Small intestine (tissue), 16 donors: ENCODE measurements at places on chromosomes 11 and 22.
A peak's percentile ranks its signal among the peaks of the same experiment; 100 is the strongest.

DNA sequence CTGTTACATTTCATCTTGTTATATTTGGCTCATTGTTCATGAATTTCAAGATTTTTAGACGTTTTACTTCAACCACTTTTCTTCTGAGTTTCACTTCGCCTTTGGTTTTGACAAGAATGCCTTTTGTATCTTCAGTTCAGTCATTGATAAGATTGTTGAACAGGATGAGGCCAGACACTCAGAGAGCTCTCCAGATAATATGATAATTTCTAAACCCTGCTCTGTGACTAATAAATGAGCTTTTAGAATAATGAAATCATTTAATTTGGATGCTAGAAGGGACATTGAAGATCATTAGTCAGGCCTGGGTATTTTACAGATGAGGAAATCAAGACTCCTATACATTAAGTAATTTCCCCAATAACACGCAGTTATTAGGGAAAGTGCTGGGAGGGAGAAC, 37.2 kb upstream of the GRAMD1B start:
- DNase-seq = no peak

DNA sequence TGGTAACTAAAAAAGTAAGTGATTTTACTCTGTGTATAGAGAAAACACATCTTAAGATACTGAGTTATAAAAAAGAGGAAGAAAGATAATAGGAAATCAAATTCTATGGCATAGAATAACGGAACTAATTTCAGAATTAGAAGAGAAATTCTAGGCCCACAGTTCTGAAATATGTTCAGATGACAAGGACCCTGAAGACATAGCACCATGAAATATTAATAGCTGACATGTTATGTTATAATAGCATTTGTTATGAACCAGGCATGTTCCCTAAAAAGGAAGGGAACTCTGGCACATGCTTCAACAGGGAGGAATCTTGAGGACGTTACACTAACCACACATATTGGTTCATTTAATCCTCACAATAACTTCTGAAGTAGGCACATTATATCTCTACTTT, 32.7 kb downstream of the PRDM10 start:
- DNase-seq = no peak

GRCh38 chr11:122593473-122594420, 61.8 kb upstream of the UBASH3B start:
- no peak for DNase-seq

GRCh38 chr11:1127664-1128162, 30.0 kb upstream of the MUC5AC start:
- DNase-seq = no peak

GRCh38 chr22:39999144-39999757, 4.5 kb downstream of the FAM83F start:
- peak; percentile 85 for DNase-seq

GRCh38 chr22:40898850-40899357, 37.0 kb upstream of the DNAJB7 start:
- DNase-seq = peak; percentile 73

- DNase-seq = no peak
Measured at GRCh38 chr11:4134806-4135205, 40.2 kb downstream of the RRM1 start.

DNA sequence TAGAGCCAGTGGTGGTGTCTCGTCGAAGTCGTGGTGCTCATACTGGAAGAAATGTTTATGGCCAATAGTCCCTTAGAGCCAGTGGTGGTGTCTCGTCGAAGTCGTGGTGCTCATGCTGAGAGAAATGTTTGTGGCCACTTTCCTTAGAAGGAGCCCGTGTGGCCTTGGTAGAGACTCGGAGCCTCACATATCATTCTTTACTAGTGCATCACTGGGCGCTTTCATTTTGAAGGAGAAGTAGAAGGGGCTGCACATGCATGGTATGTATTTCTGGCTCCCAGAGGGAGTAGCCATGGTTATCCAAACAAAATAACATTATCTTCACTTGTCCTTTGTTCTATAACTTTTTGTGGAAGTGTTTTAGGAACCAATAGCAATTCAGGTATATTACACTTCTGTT, 69.5 kb downstream of the JAM3 start:
- no peak for DNase-seq

DNA sequence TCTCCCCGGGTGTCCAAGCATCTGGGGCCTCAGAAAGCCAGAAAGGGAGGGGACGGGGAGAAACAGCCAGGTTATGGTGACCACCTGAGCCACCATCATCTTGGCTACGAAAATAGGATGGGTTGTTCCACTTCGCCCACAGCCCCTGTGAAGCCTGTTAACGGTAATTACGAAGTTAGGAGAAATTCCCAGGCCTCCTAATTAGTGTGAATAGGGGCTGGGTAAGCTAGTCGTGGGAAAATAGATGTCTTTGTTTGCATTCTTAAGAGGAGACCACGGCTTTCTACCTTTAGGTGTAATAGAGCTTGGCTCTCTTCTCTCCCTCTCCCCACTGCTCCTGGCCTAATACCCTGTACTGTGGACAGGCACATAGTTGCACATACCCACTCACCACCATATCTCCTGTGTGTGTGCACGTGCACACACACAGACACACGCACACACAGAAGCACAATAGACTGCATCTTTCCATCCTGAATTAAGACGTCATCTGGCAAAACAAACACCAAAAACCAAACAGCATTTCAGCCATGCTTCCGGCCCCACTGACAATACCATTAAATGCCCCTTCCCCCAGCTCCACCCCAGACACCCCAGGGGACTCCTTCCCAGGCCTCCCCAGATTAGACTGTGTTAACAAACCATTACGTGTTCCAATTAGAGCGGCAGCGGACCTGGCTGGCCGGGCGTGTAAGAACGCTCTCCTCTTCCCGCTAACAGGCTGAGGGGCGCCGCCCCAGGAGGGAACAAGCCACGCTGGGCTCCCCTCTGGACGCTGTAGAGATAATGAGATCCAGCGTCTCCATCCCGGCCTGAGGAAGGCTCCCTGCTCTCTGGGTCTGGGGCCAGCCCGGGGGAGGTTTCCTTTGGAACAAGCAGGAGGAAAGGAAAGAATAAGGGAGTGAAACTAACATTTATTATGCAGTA, 72.8 kb downstream of the TP53I11 start:
- peak; percentile 35 for DNase-seq

DNA sequence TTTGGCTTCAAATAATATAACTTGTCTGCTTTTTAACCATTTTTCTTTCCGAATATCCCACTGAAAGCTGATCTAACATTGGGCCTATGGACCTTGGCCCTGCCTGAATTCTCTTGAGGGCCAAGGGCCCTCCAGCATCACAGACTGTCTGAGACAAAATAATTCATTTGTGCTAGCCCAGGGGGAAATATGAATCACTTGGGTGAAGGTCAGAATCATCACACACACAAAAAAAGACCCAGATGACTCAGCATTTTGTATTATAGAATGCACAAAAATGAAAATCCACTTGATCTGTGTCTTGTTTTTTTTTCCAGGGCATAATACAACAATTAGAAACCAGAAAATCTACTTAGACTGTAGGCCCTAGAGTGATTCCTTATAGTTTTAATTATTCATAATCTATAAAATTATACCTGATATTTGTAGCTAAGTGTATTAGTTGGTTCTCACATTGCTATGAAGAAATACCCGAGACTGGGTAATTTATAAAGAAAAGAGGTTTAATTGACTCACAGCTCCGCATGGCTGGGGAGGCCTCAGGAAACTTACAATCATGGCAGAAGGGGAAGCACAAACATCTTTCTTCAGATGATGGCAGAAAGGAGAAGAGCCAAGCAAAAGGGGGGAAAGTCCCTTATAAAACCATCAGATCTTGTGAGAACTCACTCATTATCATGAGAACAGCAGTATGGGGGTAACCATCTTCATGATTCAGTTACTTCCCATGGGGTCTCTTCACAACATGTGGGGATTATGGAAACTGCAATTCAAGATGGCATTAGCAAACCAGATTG, 15.6 kb upstream of the RDX start:
- no peak for DNase-seq

DNA sequence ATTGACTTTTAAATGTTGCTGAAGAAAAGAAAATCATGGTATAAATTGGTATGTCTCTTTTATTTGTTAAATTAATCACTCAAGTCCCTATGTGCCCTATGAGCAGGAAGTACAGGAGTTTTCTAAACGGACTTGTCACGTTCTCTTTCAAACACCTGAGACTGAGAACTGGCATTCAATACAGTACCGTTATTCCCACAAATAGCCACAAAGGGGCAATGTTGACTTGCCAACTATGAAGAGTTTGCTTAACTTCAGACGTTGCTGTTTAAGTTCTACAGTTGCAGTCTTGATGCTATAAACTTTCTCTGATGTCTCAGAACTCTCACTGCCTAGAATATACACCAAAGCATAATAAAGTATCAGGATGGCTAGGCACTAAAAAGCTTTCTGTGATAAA, 7.6 kb downstream of the OR56A1 start:
- peak; percentile 62 for DNase-seq

GRCh38 chr11:4093519-4094347, 866 bp upstream of the RRM1 start:
- no peak for DNase-seq

- DNase-seq = no peak
Measured at GRCh38 chr11:115244758-115245157, 259.5 kb downstream of the CADM1 start.

DNA sequence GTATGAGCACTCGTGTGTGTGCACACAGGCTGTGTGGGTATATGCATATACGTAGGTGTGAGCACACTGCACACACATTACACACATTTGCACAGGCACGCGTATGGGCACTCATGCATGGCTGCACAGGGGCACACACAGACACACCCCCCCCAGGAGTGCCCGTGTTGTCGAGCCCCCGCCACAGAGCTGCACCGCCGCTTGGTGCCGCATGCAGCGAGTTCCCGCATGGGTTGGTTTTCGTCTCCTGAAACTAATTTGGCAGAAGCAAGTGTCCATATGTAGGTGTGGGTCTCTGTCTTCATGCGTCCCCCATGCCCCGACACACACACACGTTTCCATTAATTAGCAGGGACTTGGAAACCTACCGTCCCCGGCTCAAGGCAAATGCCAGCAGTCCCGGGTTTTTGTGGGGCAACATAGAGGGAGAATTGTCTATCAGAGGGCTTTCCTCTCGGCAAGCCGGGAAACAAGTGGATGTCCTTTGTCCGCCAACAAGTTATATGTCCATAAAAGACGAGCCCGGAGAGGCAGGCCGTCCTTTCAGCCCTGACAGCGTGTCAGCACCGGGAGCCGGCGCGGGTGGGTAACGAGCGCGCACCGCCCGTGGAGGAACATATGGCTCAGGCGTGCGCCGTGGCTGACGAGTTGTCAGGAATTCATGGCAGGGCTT, 1291.7 kb downstream of the BRD1 start:
- no peak for DNase-seq

DNA sequence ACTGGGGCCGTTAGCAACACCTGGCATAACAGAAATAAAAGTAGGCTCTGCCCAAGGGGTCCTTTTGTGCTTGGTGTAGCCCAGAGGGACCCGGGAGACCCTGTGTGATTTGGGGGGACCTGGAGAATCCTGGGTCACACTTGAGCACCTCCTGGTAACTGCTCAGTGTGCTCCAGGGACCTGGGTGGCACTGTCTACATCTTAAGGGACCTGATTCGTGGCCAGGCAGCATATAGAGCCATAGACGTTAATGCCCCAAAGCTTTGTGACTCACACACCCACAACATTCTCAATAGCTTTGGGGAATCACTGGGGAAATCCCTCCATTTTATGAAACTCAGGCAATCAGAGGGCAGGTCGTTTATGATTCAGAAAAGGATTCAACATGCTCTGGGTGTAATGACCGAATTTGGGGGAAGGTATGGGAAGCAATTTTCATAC, 3.6 kb upstream of the IGF2 start:
- no peak for DNase-seq

GRCh38 chr11:87942786-87943185, 232.5 kb downstream of the RAB38 start:
- no peak for DNase-seq

DNA sequence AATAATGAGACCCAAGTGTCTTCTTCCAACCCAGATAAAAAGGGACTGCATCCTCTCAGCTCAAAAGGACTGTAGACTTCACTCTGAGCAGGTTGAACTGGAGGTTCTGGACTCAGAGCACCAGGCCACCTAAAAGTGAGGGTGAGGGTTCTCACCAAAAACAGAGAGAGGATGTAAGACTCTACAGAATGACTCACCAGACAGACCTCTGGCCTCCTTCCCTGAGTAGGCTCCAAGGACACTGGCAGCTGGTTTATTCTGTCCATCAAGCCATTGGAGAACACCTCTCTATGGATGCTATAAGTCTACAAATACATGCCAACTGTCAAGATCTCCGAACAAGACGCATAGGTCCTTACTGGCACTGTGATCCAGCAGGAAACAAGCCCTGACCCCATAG, 27.2 kb downstream of the FEZ1 start:
- no peak for DNase-seq

GRCh38 chr11:114195981-114196731, 100.0 kb upstream of the NNMT start:
- DNase-seq = no peak

GRCh38 chr22:46600273-46600796, 19.9 kb upstream of the GRAMD4 start:
- no peak for DNase-seq

DNA sequence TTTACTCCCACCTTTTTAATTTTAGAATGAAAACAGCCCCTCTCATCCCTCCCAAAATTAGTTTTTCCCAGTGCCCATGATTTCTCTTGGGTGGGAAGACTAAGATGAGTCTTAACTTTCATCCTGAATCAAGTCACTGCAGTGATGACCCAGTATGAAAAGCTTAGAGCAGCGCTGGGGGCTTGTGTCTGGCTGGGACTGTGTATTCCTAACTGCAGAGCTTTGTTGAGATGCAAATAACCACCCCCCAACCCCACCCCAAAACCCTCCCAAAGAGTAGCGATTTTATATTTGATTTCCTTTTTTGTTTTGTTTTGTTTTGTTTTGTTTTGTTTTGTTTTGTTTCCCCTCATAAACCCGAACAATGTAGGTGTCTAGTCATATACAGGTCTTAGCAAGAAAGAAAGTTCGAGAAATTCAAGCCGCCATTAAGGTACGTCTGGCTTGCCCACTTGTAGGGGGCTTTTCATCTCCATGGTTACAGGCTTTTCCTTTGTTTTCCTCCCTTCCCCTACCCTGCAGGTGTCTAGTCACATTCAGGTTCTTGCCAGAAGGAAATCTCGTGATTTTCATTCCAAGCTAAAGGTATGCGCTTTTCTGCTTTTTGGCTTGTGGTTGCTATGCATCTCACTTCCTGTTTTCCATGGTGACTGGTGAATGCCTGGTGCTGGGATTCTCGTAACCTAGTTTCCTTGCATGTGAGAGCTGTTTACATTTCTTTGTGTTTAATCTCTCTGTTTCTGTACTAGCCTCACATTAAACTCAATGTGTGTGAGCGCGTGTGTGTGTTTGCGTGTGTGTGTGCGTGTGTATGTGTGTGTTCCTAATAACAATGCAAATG, 144.6 kb upstream of the RASSF10 start:
- peak; percentile 57 for DNase-seq

GRCh38 chr11:45262900-45263299, 23.2 kb downstream of the SYT13 start:
- peak; percentile 64 for DNase-seq

- DNase-seq = peak; percentile 31
Measured at GRCh38 chr11:39374963-39375698, 2084.3 kb downstream of the LRRC4C start.

DNA sequence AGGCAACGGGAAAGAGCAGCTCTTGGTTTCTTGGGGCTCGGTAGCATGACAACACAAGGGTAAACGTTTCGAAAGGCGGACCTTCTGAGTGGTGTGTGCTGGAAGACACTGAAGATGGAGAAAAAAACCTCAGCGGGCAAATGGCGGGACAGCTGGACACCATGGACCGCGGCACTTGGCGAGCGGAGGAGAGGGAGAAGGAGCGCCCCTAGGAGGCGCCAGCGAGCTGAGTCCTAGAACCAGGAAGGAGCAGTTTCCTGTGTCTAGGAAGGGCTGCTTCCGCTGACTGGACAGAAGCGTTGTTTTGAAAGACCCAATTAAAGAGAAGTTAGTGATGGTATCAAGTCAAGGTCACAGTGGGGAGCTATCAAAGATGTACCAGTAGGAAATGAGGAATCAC, 44.0 kb upstream of the OPCML start:
- no peak for DNase-seq
